ENCODE measurements at places on chromosomes 3 and 15.

GRCh38 chr15:32649342-32649741 lies 7.8 kb downstream of the SCG5 start:
- no peak for DNase-seq

DNA sequence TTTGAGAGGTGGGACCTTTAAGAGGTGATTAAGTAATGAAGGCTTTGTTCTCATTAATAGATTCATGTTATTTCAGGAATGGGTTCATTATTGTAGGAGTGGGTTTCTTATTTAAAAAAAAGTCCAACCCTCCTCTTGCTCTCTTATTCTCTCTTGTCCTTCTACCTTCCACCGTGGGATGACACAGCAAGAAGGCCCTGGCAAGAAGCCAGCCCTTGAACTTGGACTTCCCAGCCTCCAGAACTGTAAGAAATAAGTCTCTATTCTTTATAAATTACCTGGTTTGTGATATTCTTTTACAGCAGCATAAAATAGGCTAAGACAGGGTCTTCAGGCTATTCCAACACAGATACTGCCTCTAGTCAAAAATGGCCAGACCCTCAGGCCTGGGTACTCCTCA lies 62.2 kb downstream of the MYLK start:
- no peak for DNase-seq

DNA sequence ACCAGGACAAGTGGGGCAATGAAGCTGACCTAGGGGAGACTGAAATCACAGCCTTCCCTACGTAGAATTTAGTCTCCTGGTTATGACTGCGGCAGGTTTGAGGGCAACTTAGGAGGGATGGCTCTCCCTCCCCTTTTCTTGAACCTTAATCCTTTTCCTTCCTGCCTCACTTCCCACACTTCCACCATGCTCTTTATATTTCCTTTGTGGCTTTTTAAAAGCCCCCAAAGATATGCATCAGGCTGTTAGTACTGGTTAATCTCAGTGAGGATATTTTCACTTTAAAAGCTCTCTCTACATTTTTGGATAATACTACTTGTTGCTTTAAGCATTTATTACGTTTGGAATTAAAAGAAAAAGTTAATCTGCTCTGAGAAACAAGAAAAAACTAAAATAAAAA lies 339.2 kb downstream of the SOX2 start:
- no peak for DNase-seq

DNA sequence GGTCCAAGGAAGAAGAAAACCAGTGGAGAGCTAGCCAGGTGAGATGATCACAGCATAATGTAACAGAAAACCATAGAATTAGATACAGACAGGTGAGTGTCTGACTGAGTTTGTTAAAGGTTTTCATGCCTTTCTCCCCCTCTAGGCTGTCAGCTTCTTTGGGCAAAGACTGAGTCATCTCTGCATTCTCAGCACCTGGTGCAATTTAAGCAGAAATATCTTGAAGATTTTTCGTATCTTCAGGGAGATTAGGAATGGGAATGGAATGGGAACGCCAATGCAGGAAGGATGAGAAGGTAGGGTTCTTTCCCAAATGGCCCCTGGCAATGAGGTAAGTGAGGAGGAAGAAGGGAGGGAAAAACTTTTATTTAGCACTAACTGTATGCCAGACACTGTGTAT lies 122.0 kb upstream of the SLC7A14 start:
- no peak for DNase-seq

- DNase-seq: no peak
Observed at GRCh38 chr3:32208447-32208846, 30.0 kb upstream of the CMTM8 start.

DNA sequence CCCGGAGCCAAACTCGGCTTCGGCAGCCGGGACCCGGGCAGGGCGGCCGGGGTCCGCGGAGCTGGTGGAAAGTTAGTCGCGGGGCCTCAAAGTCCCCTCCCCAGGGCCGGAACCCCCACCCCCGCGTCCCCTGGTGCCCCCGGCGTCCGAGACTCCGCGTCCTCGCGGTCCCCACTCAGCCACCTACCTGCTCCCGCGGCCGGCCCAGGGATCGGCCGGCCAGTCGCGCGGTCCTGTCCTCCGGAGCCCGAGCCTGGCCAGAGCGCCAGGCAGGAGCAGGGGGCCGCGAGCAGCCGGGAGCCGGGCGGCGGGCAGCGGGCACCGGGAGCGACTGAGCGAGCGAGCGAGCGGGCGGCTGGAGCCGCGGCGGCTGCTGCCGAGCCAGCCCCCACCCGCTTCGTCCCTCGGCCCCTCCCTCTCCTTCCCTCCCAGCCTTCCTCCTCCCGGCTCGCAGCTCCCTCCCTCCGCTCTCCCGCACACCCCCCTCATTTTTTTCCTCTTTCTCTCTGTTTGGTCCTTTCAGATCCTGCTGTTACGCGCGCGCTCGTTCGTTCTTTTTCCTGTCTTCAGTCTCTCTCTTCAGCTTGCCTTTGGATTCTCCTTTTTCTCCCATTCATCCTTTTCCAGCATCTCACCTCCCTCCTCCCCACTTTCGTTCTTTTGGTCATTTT lies at the start of gene MEGF11:
MEGF11 (minus strand) TSS at position 333 of the 671 bp plus-strand sequence. CDS start 125,347 bp downstream, outside the sequence.
- no peak for DNase-seq

GRCh38 chr3:14885307-14885706 lies 62.1 kb upstream of the NR2C2 start:
- no peak for DNase-seq

GRCh38 chr3:30146978-30147377 lies 459.4 kb upstream of the TGFBR2 start:
- DNase-seq: no peak

GRCh38 chr3:120093911-120094775 lies at the start of gene GSK3B:
Gene GSK3B (minus strand): TSS chr3:120094447. CDS start chr3:120093434, 1,013 bp downstream.
- peak; percentile 98 for DNase-seq

GRCh38 chr3:178078953-178079352 lies 457.3 kb upstream of the KCNMB2 start:
- DNase-seq: no peak

DNA sequence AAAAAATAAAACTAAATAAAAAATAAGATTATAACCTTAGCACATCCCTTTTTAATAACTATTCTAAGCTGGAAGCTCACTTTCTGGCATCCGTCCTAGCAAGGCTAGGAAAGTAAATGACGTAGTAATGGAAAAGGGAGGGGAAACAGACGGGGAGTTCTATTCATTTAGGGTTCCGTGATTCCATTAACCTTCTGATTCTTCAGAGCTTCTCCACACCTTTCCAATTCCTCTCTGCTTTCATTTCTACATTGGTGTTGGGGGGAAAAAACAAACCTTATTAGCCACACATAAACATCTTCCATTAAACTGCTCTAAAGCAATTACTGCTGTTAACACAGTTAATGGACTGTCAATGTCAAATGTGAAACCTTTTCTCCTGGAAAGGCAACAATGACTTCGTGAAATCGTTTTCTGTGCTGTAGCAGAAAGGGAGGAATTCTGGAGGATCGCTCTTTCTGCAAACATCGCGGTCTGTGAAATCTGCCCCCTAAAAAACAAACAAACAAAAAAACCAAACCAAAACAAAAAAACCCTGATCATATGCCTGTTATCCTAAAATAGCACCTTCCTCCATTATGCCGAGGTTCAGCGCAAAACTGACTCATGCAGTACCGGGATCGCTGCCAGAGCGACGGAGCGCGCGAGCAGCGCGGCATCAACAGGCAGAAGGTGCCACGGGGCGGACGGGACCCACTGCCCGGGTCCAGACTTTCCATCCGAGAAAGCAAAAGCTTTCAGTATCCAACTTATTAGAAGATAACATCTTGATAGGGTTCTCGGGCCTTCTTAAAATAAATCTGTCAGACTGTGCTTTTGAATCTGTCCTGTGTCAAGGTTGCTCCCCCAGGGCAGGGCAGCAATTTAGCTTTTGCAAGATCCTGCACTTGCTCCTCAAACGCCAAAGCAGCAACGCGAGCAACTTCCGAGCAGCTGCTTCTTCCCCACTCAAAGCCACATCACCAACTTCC lies 156.2 kb downstream of the FGF12 start:
- DNase-seq: no peak

DNA sequence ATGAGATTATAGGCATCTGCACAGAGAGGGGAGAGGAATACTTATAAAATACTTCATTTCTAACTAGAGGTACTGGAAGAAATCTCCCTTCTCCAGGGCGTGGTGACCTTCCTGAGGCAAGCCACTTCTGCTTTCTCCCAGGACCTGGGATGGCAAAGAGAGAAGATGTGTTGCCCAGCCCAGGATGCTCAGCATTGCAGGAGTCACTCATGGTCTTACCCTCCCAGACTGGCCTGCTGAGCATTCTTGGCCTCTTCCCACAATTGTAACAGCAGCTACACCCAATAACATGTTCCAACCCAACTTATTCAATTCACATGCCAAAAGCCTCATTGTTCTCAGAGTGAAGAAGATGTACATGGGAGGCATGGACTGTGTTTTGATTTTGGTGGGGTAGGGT lies 37.9 kb downstream of the IL20RB start:
- DNase-seq: no peak

DNA sequence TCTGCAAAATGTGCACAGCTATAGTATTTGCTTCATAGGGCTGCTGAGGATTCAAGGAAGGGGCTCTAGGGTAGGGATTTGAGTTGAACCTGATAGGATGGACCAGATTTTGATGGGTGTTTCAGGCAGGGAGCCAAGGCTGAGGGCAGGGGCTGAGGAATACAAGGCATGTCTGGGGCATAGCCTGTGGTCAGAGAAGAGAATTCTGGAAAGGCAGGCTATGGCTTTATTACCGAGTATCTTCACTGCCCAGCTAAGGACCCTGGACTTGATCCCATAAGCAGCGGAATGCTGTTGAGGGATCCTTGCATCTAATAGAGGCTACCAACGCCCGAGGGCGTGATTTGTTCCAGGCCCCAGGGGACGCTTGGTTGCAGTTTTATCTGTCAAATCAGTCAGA lies 193.0 kb upstream of the TLE3 start:
- no peak for DNase-seq

- DNase-seq: no peak
Observed at GRCh38 chr3:147421184-147421912, 12.2 kb downstream of the ZIC1 start.

DNA sequence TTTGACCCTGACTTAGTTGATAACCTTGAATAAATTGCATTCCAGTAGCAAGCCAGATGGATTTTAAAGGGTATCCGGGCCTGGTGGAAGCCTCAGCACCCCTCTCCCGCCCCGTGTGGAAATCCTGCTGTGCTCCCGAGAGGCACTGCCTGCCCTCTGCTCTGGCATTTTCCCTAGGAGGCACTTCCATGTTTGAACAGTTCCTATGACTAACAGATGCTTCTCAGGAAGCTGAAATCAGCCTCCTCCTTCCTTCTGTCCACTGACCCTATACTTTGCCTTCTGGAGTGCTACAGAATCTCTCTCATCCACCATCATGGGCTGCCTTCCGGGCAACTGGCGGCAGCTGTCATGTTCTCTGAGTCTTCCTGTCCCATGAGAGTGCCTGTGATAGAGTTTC lies 90.8 kb downstream of the GABRG3 start:
- no peak for DNase-seq

- no peak for DNase-seq
Observed at GRCh38 chr15:86875067-86875466, 795.4 kb downstream of the AGBL1 start.

- no peak for DNase-seq
Observed at GRCh38 chr3:112007633-112008032, 8.9 kb downstream of the TAGLN3 start.

- DNase-seq: no peak
Observed at GRCh38 chr15:65930134-65930533, 60.8 kb downstream of the RAB11A start.

DNA sequence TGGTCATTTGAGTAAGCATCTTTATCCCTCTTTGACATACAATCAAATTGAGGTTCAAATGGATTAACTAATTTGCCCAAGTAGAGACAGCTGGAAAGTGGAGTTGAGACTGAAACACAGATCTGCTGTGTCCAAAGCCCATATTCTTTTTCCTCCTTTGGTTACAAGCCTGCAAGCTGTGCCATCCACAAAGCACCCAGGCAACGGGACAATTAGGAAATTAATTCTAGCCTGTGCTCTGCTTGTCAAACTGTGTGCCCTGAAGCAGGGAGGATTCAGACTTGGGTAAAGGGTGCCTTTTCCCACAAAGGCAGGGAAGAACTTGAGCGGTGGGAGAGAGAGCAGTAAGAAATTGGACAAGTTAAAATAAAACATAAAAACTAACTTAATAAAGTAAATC lies 127.9 kb downstream of the DTWD1 start:
- no peak for DNase-seq

- DNase-seq: no peak
Observed at GRCh38 chr3:145649368-145649887, 511.6 kb downstream of the PLOD2 start.

DNA sequence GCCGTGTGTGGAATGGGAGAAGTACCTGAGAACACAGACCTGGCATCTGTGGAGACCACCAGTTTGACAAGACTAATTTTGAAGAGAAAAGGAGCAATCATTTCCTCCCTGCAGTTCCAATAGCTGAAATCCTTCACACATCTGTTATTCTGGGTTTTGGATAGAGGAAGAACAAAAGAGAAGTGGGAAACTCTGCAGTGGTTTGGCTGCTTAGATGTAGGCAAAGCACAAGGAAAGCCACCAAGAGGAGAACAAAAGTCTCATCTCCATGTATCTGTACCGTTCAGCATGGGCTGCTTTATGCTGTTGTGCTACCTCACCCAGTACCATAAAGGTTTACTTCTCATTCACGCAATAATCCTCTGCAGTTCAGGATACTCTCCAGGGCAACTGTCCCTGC lies 153.1 kb upstream of the COL8A1 start:
- DNase-seq: no peak

GRCh38 chr3:111286746-111287145 lies 215.1 kb downstream of the NECTIN3 start:
- DNase-seq: no peak

DNA sequence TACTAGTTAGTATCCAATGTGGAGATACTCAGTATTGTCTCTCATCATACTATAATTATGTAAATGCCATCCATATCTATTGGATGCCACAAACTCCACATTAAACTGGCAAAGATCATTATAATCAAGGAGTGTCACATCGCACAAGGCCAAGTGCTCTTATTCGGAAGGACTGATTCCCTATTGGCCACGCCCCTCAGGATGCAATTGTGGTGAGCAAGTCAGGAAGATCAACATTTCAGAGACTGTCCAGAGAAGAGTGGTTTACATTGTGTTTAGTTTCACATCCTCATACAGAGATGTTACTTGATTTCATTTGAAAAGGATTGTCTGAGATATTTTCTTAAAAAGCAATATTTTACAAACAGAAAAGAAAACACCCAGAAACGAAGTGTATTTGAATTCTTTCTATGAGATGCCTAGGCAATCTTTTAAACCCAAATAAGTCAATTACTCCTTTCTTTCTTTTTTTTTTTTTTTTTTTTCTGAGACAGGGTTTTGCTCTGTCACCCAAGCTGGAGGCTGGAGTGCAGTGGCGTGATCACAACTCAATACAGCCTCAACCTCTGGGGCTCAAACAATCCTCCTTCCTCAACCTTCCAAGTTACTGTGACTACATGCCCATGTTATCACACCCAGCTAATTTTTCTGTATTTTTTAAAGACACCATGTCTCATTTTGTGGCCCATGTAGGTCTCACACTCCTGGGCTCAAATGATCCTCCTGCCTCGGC lies 369.1 kb downstream of the RBMS3 start:
- DNase-seq: no peak

DNA sequence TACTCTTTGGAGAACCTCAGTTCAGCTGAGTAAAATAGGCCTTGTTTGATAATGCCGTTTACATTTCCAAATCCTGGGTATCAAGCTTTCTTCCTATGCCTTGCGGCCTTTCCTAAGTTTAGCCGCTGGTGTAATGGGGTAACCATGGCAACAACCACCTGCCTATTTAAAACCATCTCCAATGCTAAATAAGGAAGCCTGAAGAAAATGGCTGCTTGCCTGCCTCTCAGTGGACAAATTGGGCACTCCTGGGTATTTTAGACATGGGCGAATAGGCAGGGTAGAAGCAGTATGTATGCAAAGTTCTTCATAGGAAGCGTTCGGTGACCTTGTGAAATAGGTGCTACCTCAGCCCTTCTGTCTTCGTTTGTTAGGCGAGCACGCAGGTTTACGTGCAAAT lies 122.7 kb downstream of the DGKG start:
- no peak for DNase-seq
